T-helper 2 cell treated with Interferon-gamma antibody and Interleukin-4, amounts not matched to agents 100 ng/mL and 5 ng/mL, for 36 hours (primary cell): ENCODE measurements at places on chromosomes 7 and 10. TPM values are rescaled to one million over a fixed set of nuclear protein-coding genes. Genes with fewer than 3 reads are reported as not detected.

EVX1 gene
- total RNA-seq: not detected in 2 replicates

CHPF2 gene
- 40.0 and 41.0 TPM in 2 replicates for total RNA-seq

CALCR gene
- not detected in 2 replicates for total RNA-seq

BMI1 gene
- total RNA-seq: 40.2 and 43.4 TPM in 2 replicates

DENND2A gene
- total RNA-seq: not detected in 2 replicates

BMPER gene
- total RNA-seq: not detected in 2 replicates

SIRT1 gene
- total RNA-seq: 24.5 and 24.9 TPM in 2 replicates

GOT1 gene
- 23.3 and 26.7 TPM in 2 replicates for total RNA-seq

NODAL gene
- 0.09 and 0.11 TPM in 2 replicates for total RNA-seq

TMUB1 gene
- 51.0 and 55.4 TPM in 2 replicates for total RNA-seq

UCMA gene
- total RNA-seq: not detected in 2 replicates

THSD7A gene
- total RNA-seq: not detected in 2 replicates

FOXP2 gene
- total RNA-seq: not detected in 2 replicates

CEP55 gene
- total RNA-seq: 72.5 and 73.1 TPM in 2 replicates

VAX1 gene
- total RNA-seq: not detected in 2 replicates

OR2A12 gene
- total RNA-seq: not detected in 2 replicates

PDE6C gene
- total RNA-seq: not detected in 2 replicates

SLC39A12 gene
- not detected in 2 replicates for total RNA-seq

KIN gene
- total RNA-seq: 12.5 and 15.3 TPM in 2 replicates

HIPK2 gene
- total RNA-seq: 19.2 and 20.0 TPM in 2 replicates

MALRD1 gene
- not detected in 2 replicates for total RNA-seq

ENKUR gene
- total RNA-seq: not detected in 2 replicates

IKZF1 gene
- 473 and 486 TPM in 2 replicates for total RNA-seq

ZDHHC4 gene
- total RNA-seq: 31.0 and 31.2 TPM in 2 replicates

HOXA13 gene
- total RNA-seq: not detected in 2 replicates

GIMAP2 gene
- total RNA-seq: 75.9 and 79.2 TPM in 2 replicates

ABCC2 gene
- 0.73 and 1.3 TPM in 2 replicates for total RNA-seq

TAS2R41 gene
- not detected in 2 replicates for total RNA-seq

PDK4 gene
- not detected in 2 replicates for total RNA-seq

DNAJB9 gene
- 22.1 and 27.2 TPM in 2 replicates for total RNA-seq

FAM25C gene
- not detected in 2 replicates for total RNA-seq

BAG3 gene
- 19.2 and 20.2 TPM in 2 replicates for total RNA-seq

IL15RA gene
- total RNA-seq: 22.1 and 23.1 TPM in 2 replicates

GAD2 gene
- not detected in 2 replicates for total RNA-seq

ZMIZ2 gene
- total RNA-seq: 84.1 and 87.8 TPM in 2 replicates

GIMAP8 gene
- 27.8 and 28.3 TPM in 2 replicates for total RNA-seq

SPDYE16 gene
- 0.25 and 0.59 TPM in 2 replicates for total RNA-seq

EIF5AL1 gene
- total RNA-seq: 0.11 and 0.20 TPM in 2 replicates

SPAM1 gene
- total RNA-seq: not detected in 2 replicates

CDCA7L gene
- total RNA-seq: 61.6 and 63.7 TPM in 2 replicates

PON3 gene
- 0.25 TPM in 1 of 2 replicates, not detected in the other for total RNA-seq

CUTC gene
- 21.3 and 21.7 TPM in 2 replicates for total RNA-seq

FAM25G gene
- not detected in 2 replicates for total RNA-seq

SEMA3E gene
- not detected in 2 replicates for total RNA-seq

PPP1R9A gene
- not detected in 2 replicates for total RNA-seq

CLIP2 gene
- 1.0 and 1.3 TPM in 2 replicates for total RNA-seq
